Colonic mucosa (tissue), 4 donors: ENCODE measurements at places on chromosomes 5 and 9. TPM values are rescaled to one million over a fixed set of nuclear protein-coding genes. Genes with fewer than 3 reads are reported as not detected.

- no peak for DNase-seq
Measured at GRCh38 chr5:177472460-177473442, 683 bp downstream of the DBN1 start.

- no peak for DNase-seq
Measured at GRCh38 chr9:4277531-4277991, 22.3 kb downstream of the GLIS3 start.

GRCh38 chr9:80078826-80079225 lies 507.1 kb downstream of the TLE4 start:
- DNase-seq: no peak

DNA sequence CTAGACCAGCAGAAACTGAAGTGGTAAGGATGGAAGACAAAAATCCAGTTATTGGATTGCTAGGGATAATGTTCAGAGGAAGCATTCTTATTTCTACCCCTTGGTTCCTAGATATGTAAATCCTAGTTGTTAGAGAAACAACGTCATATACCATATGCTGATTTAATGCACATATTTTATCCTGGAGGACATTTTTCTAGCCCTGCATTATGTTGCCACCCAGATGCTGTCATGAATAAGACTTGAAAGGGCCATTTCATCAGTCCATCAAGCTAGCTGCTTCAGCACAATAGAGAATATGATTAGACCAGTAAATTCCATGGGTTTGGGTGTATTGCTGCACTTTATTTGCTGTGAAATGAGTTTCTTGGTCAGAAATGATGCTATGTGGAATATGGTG lies 1736.4 kb downstream of the MAT2B start:
- DNase-seq: no peak

- DNase-seq: no peak
Measured at GRCh38 chr5:34891981-34892380, 23.3 kb downstream of the RAD1 start.

DNA sequence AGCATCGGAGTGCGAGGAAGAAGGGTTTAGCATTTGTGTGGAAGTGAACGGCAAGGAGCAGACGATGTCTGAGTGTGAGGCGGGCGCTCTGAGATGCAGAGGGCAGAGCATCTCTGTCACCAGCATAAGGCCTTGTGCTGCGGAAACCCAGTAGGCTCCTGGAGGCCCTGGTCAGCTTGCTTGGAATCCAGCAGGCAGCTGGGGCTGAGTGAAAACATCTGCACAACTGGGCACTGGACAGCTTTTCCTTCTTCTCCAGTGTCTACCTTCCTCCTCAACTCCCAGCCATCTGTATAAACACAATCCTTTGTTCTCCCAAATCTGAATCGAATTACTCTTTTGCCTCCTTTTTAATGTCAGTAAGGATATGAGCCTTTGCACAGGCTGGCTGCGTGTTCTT lies 72.1 kb downstream of the C7 start:
- DNase-seq: no peak

The ADAMTS13 gene
- total RNA-seq: 4.2 TPM

- DNase-seq: peak; percentile 49
Measured at GRCh38 chr5:664343-664993, 28.7 kb downstream of the TPPP start.

GRCh38 chr9:13942201-13942600 lies 371.7 kb downstream of the NFIB start:
- no peak for DNase-seq

The CTSL gene
- total RNA-seq: 69.9 TPM

- no peak for DNase-seq
Measured at GRCh38 chr5:1429066-1429465, 16.2 kb downstream of the SLC6A3 start.

The ARSI gene
- 0.69 TPM for total RNA-seq

DNA sequence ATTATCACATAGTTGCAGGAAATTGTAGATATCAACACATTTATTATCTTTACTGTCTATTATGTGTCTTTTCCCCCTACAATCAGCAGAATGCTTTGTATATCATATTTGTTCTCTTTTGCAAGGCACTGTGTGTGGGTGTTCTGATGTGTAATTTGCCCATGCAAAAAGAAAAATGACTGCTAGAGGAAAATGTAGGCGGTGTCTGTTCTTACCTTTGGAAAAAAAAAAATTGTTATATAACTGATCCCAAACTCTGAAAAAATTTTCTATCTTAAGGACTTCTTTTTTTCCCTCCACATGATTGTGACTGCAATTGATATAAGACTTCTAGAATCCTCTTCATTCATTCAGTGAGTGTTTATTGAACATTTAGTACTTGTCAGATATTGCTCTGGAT lies 24.5 kb downstream of the MRPS30 start:
- DNase-seq: no peak

- no peak for DNase-seq
Measured at GRCh38 chr9:99296291-99296951, 74.3 kb downstream of the SEC61B start.

GRCh38 chr9:85056203-85056572 lies 386.7 kb downstream of the NTRK2 start:
- DNase-seq: no peak

DNA sequence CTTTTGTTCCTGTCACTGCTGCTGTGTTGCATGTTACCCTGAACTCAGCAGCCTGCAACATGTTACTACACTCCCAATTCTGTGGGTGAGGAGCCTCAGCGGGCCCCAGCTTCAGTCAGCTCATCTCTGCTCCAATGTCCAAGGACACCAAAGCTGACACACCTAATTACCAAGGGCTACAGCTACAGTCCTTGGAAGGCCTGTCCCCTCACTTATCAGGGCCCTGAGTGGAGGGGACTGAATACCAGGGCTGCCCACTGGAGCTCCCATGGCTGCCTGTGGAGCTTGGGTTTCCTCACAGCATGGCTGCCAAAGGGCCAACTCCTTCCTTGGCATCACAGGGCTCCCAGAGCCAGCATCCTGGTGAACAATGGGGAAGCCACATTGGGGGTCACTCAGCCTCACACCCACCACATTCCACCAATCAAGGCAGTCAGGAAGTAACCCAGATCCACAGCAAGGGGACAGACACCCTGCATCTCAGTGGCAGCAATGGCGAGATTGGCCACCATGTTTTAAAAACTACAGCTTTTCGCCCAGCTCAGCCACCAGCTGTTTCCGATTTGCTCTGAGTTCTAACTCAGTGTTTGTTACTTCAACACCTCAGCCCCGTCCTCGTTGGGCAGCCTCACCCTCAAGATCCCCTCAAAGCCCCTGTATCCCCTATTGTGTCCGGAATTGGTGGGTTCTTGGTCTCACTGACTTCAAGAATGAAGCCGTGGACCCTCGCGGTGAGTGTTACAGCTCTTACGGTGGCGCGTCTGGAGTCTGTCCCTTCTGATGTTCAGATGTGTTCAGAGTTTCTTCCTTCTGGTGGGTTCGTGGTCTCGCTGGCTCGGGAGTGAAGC lies 18.9 kb downstream of the SEMA4D start:
- DNase-seq: no peak
